ENCODE measurements at places on chromosomes 7 and 10. TPM values are rescaled to one million over a fixed set of nuclear protein-coding genes. Genes with fewer than 3 reads are reported as not detected.

The CCDC6 gene
- total RNA-seq, result 25.4 TPM

The SUN3 gene
- total RNA-seq, result not detected

The HOXA13 gene
- not detected for total RNA-seq

The TMEM273 gene
- total RNA-seq, result not detected

The DGKB gene
- not detected for total RNA-seq

The GJD4 gene
- total RNA-seq, result not detected

The SPDYE1 gene
- total RNA-seq, result not detected

The LOXL4 gene
- total RNA-seq, result 0.04 TPM

The ABCB1 gene
- total RNA-seq, result not detected

The ANXA8 gene
- 275 TPM for total RNA-seq

Data from hair follicular keratinocyte (primary cell).